ENCODE measurements at places on chromosomes 13 and 19.

DNA sequence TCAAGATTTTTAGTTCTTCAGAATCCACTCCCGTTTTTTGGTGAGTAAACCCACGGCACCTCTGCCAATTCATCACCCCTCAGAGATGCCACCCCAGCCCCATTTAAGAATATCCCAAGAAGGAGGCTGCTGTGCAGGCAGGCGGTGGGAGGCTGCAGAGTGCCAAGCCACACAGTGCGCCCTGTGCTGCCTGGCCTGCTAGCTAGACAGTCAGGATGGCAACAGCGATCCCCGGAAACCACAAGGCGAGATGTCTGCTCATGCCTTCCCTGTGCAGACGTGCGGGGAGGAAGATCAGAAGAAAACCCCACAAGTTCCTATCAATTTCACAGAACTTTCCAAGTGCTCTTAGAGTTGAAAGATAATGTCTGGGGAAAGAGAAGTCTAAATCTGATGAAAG lies 64.8 kb upstream of the GPR183 start:
- H3K27ac ChIP-seq = peak overlapping the region; percentile 100
- H3K27me3 ChIP-seq = no peaks in the 10 kb centered on the region
- peak overlapping the region; percentile 68 for H3K4me3 ChIP-seq
- peak; percentile 68 for DNase-seq

DNA sequence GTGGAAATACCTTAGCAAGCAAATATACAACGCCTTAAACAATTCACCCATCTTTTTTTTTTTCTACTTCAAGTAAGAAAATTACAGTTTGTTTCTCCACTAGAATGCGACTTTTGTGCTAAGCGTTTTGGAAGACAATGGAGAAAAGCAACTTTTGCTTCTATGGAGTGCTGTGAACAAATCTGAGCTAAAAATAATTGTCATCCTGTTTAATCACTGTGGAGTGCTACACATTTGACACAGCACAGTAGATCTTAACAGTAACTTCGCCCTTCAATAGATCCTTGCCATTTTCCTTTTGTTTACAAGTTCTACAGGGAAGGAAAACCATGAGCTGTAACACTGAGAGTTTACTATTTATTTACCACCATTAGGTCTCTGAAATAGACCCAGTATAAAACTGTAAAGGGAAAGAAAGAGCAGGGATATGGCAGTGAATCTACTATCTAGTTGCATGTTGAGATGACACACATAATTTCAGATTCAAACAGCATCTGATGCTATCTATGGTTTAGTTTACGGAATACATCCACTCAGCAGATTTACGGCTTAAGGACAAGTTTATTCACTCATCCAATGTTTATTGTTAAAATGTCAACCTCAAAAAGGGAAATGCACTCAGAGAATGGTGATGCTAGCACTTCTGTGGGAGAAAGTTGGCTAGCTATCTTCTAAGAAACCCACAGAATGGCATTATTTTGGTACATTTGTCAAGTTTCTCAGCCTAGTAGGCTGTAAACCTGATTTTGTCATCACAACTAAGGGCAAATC lies 175.3 kb downstream of the VWA8 start:
- DNase-seq = no peak
- H3K4me3 ChIP-seq = no peak overlapping the region
- H3K4me1 ChIP-seq = peaks cover 4% of the 10 kb centered on the region
- no peaks in the 10 kb centered on the region for H3K27me3 ChIP-seq

- no peak overlapping the region for H3K4me3 ChIP-seq
- H3K4me1 ChIP-seq = no peaks in the 10 kb centered on the region
- no peaks in the 10 kb centered on the region for H3K36me3 ChIP-seq
- no peak overlapping the region for H3K27ac ChIP-seq
- no peak for DNase-seq
Observed at GRCh38 chr13:109422161-109422560, 364.2 kb downstream of the IRS2 start.

- no peak overlapping the region for H3K27ac ChIP-seq
- no peaks in the 10 kb centered on the region for H3K36me3 ChIP-seq
Observed at GRCh38 chr13:30918662-30919405, 12.8 kb downstream of the MEDAG start.

DNA sequence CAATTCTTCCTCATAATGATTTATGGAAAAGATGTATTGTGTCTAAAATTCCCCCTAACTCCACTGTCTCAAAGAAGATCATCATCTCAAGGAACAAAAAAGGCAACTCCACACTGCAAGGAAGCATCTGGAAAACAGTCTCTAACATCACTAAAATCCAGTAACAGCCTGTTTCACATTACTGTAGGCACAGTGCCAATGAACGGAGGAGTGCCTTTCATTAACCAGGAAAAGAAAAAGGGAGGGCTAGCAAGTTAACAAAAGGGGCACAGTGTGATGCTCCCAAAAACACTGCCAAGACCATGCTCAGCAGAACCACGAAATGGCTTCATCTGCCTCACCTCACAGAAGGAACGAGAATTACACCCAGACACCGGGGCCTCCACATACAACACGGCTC lies 8.5 kb downstream of the TMTC4 start:
- no peaks in the 10 kb centered on the region for H3K4me1 ChIP-seq
- DNase-seq = no peak
- H3K4me3 ChIP-seq = no peak overlapping the region
- no peaks in the 10 kb centered on the region for H3K27me3 ChIP-seq
- H3K27ac ChIP-seq = no peak overlapping the region
- H3K36me3 ChIP-seq = peaks cover 45% of the 10 kb centered on the region

- H3K36me3 ChIP-seq = peaks cover 12% of the 10 kb centered on the region
- H3K4me1 ChIP-seq = peaks cover 1% of the 10 kb centered on the region
- H3K27me3 ChIP-seq = no peaks in the 10 kb centered on the region
Observed at GRCh38 chr13:49356223-49356622, 87.6 kb downstream of the CAB39L start.

DNA sequence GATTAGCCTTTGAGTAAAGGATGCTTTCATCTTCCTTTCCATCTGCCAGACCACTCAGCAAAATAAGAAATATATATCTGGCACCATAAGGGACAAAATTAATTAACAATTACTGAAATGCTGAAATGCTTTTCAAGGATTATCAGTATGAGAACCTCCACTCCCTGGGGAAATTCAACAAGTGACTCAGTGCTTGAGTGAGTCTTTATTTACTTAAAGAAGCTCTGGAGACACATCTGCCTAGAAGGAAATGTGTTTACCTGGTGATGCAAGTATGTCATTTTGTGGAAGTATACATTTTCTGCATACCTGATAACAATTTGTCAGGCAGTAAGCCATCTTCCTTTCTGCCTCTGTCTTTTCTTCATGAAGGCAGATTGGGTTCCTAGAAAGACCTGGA lies 23.4 kb downstream of the ZNF560 start:
- H3K4me3 ChIP-seq = no peak overlapping the region
- no peaks in the 10 kb centered on the region for H3K4me1 ChIP-seq
- peaks cover 4% of the 10 kb centered on the region for H3K36me3 ChIP-seq
- H3K27me3 ChIP-seq = peaks cover 7% of the 10 kb centered on the region
- H3K27ac ChIP-seq = no peak overlapping the region
- DNase-seq = no peak

All from naive thymus-derived CD8-positive, alpha-beta T cell (primary cell).